Neuronal stem cell (in vitro differentiated cells): ENCODE measurements at places on chromosomes 4 and X.
A peak's percentile ranks its signal among the peaks of the same experiment; 100 is the strongest.

DNA sequence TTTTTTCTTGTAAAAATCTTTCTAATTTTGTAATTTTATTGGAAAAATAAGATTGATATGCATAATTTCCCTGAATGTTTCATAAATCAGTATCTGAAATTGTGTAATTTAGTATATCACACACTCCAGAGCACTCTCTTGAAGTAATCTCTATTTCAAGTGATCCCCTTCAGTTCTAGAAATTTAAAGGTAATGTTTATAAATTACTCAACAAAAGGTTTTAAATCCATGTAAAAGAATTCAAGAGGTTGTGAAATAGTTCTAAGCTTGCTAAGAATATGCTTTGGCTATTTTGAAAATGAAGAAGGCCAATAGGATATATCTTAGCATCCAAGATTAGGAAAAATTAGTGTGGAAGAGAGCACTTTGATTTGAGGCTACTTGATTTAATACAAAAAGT, 28.2 kb downstream of the SMARCAD1 start:
- DNase-seq: no peak
- H3K4me3 ChIP-seq: no peak overlapping the region
- H3K27me3 ChIP-seq: no peaks in the 10 kb centered on the region
- H3K4me1 ChIP-seq: no peaks in the 10 kb centered on the region

GRCh38 chr4:69044247-69044646, 52.0 kb upstream of the UGT2B7 start:
- no peaks in the 10 kb centered on the region for H3K27me3 ChIP-seq
- no peak overlapping the region for H3K4me3 ChIP-seq
- H3K27ac ChIP-seq: no peak overlapping the region

- H3K4me1 ChIP-seq: no peaks in the 10 kb centered on the region
- H3K36me3 ChIP-seq: no peaks in the 10 kb centered on the region
- no peak overlapping the region for H3K4me3 ChIP-seq
- no peaks in the 10 kb centered on the region for H3K27me3 ChIP-seq
- DNase-seq: no peak
Measured at GRCh38 chr4:102047616-102048015, 257.1 kb downstream of the BANK1 start.

DNA sequence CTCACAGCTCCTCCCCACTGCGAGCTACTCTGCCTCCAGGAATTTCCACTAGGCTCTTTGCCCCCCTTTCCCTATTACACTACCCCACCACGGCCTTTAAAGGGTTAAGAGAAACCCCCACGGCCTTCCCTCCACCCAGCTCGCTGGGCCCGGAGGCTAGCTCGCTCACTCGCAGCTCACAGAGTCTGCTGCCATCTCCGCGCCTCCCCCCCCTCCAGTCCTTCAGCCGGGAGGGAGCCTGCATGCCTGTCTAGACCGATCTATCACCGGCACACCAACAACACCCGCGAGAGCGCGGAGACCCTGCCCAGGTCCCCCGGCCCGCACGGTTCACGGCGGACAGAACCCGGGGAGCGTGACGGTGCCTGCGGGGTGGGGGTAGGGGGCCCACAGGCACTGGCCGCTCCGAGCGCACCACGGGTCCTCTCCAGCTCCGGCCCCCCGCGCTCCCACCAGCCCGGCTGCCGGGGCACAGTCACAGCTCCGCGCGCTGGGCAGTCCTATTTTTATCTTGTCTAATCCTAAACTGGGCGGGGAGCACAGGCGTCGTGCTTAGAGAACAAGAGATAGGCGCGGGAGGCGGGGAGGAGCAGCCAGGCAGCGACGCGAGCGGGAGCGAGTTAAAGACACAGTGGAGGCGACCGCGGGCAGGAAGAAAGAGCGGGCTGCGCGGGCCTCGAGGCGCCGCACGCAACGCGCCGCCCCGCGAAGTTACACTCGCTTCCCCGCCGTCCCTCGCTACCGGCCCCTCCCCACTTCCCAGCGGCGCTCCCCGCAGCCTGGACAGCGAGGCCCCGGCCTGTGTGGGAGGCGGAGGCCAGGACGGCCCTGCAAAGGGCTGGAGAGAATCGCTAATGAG, 3.5 kb downstream of the BCOR start:
- peaks cover 13% of the 10 kb centered on the region for H3K4me1 ChIP-seq
- no peak overlapping the region for H3K27ac ChIP-seq
- peak overlapping the region; percentile 60 for H3K4me3 ChIP-seq

DNA sequence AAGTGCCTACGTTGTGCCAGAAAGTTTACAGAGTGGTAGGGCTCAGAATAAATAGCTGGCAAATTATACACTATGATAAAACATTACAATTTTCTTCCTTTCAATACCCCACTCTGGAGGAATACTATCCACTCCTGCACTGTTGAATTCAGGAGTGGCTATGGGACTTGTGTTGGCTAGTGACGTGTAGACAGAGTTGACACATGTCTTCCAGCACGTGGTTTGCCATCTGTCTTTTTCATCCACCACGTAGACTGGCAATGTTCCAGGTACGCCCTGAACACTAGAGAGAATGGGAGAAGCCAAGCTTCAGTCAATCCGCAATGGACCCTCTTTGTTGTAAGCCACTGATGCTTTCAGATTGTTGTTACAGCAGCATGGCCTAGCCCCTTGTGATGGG, 168.8 kb upstream of the RBPJ start:
- no peak overlapping the region for H3K27ac ChIP-seq
- no peak for DNase-seq
- no peaks in the 10 kb centered on the region for H3K4me1 ChIP-seq
- H3K36me3 ChIP-seq: no peaks in the 10 kb centered on the region

DNA sequence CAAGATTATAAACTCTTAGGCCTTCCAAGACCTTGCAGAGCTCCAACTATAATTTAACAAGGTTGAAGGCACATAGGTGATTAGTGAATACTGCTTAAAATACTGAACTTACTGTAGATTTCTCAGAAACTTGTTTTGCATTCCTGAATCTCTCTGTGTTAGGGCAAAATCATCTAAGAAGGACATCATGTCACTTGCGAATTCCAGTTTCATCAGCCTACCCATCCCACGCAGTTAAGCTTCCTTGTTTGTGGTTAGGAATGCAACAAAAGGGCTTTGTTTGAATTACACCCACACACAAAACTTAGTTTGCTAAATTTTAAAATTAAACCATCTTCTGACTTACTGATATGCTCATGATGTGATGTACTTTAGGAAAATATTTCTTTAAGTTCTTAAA, 174.0 kb downstream of the SOWAHB start:
- DNase-seq: peak; percentile 21
- H3K4me3 ChIP-seq: no peak overlapping the region
- peak overlapping the region; percentile 37 for H3K27ac ChIP-seq
- H3K27me3 ChIP-seq: no peaks in the 10 kb centered on the region
- H3K36me3 ChIP-seq: no peaks in the 10 kb centered on the region

DNA sequence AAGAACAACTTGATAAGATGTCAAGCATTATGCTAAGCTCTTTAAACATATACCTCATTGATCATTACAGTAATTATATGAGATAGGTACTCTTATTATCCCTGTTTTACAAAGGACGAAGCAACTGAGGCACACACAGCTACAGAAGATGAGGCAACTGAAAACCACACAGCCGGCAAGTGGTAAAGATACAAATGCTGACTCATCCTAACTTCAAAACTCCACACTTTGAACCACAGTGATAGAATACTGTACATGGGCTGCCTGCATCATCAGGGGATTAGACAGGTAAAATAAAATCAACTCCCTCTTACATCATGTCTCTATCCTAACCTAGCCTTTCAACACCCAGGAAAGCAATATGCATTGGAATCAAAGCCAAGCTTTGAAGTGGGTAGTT, 47.8 kb downstream of the LHFPL1 start:
- H3K27me3 ChIP-seq: peaks cover 6% of the 10 kb centered on the region
- H3K4me1 ChIP-seq: no peaks in the 10 kb centered on the region
- H3K36me3 ChIP-seq: no peaks in the 10 kb centered on the region
- no peak for DNase-seq
- no peak overlapping the region for H3K27ac ChIP-seq

GRCh38 chr4:99710681-99711345, 53.2 kb upstream of the C4orf54 start:
- no peak overlapping the region for H3K4me3 ChIP-seq
- no peaks in the 10 kb centered on the region for H3K27me3 ChIP-seq
- no peak overlapping the region for H3K27ac ChIP-seq
- DNase-seq: no peak
- no peaks in the 10 kb centered on the region for H3K36me3 ChIP-seq
- no peaks in the 10 kb centered on the region for H3K4me1 ChIP-seq

DNA sequence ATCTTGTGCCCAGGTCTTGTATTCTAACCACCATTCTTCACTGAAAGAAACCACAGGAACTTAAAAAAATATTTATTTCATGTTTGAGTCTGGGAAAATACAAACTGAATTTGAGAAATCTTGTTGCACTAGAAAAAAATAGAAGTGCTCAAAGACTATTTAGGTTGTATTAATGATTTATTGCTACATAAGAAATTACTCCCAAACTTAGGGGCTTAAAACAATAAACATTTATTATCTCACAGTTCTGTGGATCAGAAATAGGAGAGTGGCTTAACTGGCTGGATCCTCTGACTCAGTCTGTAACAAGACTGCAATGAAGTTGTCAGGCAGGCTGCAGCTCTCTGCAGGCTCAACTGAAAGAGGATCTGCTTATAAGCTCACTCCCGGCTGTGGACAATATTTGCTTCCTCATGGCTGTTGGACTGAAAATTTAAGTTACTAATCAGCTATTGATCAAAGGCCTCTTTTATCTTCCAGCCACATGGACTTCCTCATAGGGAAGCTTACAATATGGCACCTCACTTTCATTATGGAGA, 295.4 kb upstream of the FAM241A start:
- H3K36me3 ChIP-seq: no peaks in the 10 kb centered on the region
- no peak for DNase-seq
- H3K27me3 ChIP-seq: no peaks in the 10 kb centered on the region
- no peak overlapping the region for H3K4me3 ChIP-seq
- H3K27ac ChIP-seq: no peak overlapping the region
- no peaks in the 10 kb centered on the region for H3K4me1 ChIP-seq

DNA sequence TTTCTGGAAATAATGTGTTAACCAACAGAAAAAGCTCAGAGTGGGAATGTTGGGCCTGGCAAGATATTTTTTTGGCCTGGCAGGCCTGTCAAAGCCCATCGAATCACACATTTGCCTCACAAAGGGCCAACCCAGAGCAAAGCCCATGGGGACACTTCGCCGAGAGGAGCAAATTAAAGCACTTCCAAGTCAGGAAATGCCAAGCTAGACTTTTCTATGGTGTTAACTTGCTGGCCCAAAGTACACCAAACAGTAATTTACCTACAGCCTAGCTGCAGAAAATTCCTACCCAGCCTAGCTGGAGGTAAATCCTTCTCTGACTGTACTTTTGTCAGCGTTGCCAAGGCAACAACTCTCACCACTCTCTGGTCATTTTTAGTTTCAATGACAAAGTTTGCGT, 288.6 kb upstream of the LDB2 start:
- no peak overlapping the region for H3K4me3 ChIP-seq
- H3K36me3 ChIP-seq: no peaks in the 10 kb centered on the region
- no peaks in the 10 kb centered on the region for H3K27me3 ChIP-seq
- no peak for DNase-seq
- no peak overlapping the region for H3K27ac ChIP-seq
- peaks cover 9% of the 10 kb centered on the region for H3K4me1 ChIP-seq

DNA sequence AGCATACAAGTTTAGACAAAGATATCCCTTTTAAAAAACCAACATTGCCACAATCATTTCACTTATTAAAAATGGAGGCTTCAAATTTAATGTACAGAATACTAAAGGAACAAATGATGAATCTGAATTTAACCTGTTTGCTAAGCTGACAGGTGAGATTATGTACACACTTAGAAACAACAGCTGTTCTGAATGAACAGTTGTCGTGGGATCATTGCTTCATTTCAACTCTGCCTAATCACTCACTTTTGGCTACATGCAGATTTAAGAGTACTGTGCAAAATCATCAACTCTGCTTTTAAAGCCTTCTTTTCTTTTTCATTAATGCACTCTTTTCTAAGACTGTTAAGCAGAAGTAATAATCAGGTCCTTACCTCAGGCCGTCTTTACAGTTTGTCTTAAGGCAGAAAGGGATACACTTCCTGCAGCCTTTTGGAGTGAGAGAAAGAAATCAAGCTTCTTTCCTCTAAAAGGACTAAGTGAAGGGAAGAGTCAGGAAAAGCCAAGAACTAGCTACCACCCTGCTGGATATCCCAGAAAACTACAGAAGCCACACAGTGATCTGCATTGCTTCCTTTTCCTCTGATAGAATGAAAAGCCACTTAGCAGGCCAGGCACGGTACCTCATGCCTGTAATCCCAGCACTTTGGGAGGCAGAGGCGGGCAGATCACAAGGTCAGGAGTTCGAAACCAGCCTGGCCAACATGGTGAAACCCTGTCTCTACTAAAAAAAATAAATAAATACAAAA, 54.7 kb upstream of the NPNT start:
- no peaks in the 10 kb centered on the region for H3K4me1 ChIP-seq
- no peaks in the 10 kb centered on the region for H3K27me3 ChIP-seq
- no peak overlapping the region for H3K4me3 ChIP-seq
- peaks cover 4% of the 10 kb centered on the region for H3K36me3 ChIP-seq
- no peak for DNase-seq

DNA sequence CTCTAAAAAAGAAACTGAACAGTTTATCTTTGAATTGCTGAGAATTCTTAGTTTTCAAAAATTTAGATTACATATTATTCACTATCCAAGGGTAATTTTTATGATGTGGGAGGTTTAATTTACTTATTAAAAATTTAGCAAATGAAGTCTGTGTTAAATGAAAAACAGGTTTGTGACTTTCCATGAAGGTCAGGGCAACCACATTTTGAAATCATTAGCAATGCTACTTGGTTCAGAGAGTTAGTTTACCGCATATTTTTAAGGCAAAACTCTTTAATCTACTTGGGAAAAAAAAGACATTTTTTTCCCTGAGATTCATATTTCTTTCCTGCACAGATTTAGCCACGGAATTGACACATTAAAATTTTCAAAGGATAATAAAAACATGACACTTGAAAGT, 37.3 kb upstream of the PRSS12 start:
- H3K4me1 ChIP-seq: peaks cover 3% of the 10 kb centered on the region
- no peaks in the 10 kb centered on the region for H3K27me3 ChIP-seq
- no peak for DNase-seq
- no peak overlapping the region for H3K4me3 ChIP-seq

DNA sequence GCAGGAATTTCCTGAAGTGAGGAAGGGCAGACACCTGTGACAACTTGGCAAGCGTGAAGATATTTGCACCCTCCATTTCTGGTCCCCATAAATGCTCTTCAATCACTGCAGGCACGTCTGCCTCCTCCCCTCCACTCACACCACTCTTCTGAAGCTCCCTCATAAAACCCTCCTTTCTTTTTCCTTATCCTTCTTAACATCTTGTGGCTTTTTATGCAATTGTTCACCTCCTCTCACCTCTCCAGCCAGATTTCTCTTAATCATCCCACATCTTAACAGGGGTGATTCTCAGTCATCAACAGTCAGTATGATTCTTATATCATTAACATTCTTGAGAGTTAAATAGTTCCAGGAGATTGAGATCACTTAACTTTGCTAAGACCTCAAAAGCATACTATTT, 277.4 kb downstream of the SPRY1 start:
- no peak overlapping the region for H3K4me3 ChIP-seq
- no peaks in the 10 kb centered on the region for H3K4me1 ChIP-seq

- H3K4me3 ChIP-seq: no peak overlapping the region
- H3K36me3 ChIP-seq: no peaks in the 10 kb centered on the region
- DNase-seq: no peak
Measured at GRCh38 chr4:176540814-176541213, 221.0 kb downstream of the SPCS3 start.
